ENCODE measurements at places on chromosomes 4 and X.

- H3K27ac ChIP-seq = peak overlapping the region; percentile 78
- peaks cover 69% of the 10 kb centered on the region for H3K36me3 ChIP-seq
- no peak overlapping the region for H3K4me3 ChIP-seq
- no peak for DNase-seq
- H3K4me1 ChIP-seq = peaks cover 32% of the 10 kb centered on the region
Measured at GRCh38 chrX:40068048-40068447, 29.7 kb downstream of the BCOR start.

DNA sequence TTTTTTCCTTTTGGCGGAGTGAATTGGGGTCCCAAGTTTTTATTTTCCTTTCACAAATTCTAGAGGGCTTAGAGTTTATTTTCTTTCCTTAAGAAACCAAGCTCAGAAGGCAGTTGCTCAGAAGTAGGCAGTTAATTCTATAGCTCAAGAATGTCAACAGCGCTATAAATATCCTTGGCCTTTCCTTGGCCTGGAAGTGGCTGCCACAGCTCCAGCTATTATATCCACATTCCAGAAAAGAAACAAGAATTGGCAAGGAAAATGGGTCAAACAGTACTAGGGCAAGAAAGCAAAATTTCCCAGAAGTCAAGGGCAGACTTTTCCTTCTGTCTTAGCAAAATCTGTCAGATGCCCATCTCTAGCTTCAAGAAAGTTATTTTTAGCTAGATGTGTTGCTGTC lies 31.0 kb downstream of the SLC10A6 start:
- no peaks in the 10 kb centered on the region for H3K27me3 ChIP-seq
- H3K36me3 ChIP-seq = peaks cover 10% of the 10 kb centered on the region
- no peak overlapping the region for H3K27ac ChIP-seq
- no peak overlapping the region for H3K4me3 ChIP-seq

DNA sequence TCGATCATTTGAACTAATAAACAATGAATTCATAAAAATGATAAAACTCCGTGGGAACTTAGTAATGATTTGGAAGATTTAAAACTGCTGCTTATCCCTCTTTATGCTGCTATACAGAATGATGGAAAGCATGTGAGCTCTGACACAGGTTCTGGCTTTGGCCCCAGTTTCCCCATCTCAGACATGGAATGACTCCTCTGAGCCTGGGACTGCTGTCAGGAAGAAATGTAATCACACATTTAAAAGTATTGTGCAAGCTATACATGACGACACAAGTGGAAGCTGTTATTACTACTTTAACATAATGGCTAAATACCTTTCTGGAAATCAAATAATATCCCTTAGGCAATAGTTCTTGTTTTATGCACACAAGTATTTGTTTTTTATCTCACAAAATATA lies 161.7 kb downstream of the DCHS2 start:
- peaks cover 13% of the 10 kb centered on the region for H3K27me3 ChIP-seq
- no peak overlapping the region for H3K4me3 ChIP-seq
- no peaks in the 10 kb centered on the region for H3K36me3 ChIP-seq
- H3K4me1 ChIP-seq = peaks cover 10% of the 10 kb centered on the region
- H3K27ac ChIP-seq = no peak overlapping the region
- DNase-seq = no peak

DNA sequence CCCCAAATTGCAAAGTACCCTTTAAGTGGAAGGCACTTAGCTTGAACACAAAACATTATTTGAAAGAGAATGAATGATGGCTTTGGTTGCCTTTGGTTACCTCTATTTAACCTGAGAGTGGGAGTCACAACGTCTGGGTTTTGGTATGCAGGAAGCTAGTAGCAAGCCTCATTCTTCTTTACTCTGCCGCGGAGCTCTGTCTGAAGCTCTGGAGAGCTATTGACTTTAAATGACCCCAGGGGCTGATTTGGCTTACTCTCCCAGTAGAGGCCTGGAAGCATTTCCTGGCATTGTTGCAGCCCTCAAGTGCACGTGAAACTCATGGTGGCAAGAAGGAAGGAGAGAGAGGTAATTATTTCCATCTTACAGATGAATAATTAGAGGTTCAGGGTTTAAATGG lies 81.8 kb upstream of the MAGEA4 start:
- no peak overlapping the region for H3K4me3 ChIP-seq
- H3K27ac ChIP-seq = no peak overlapping the region
- no peaks in the 10 kb centered on the region for H3K4me1 ChIP-seq

DNA sequence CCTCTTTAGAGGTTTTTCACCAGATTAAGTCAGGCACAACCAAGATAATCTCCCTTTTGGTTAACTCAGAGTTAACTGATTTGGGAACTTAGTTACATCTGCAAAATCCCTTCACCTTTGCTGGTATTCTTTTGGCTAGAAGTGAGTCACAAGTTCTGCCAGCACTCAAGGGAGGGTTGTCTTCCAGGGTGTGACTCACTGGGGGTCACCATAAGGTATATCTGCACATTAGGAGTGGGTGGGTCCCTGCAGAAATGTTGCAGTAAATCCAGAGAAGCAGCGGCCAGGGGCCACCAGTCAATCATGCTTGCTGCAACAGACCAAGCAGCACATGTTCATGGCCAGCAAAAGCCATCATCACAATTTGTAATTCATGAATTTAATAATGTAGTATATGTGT lies 59.8 kb upstream of the MAML3 start:
- H3K36me3 ChIP-seq = no peaks in the 10 kb centered on the region
- H3K4me3 ChIP-seq = no peak overlapping the region
- H3K4me1 ChIP-seq = no peaks in the 10 kb centered on the region
- H3K27ac ChIP-seq = no peak overlapping the region
- peaks cover under 1% of the 10 kb centered on the region for H3K27me3 ChIP-seq

- H3K27ac ChIP-seq = peak overlapping the region; percentile 90
- peaks cover 19% of the 10 kb centered on the region for H3K4me1 ChIP-seq
- peaks cover 46% of the 10 kb centered on the region for H3K36me3 ChIP-seq
- H3K27me3 ChIP-seq = no peaks in the 10 kb centered on the region
- no peak overlapping the region for H3K4me3 ChIP-seq
Measured at GRCh38 chrX:48530736-48531135, 8.8 kb upstream of the TBC1D25 start.

GRCh38 chr4:87849612-87850011 lies 16.8 kb downstream of the MEPE start:
- H3K36me3 ChIP-seq = no peaks in the 10 kb centered on the region
- peaks cover 8% of the 10 kb centered on the region for H3K4me1 ChIP-seq
- peak overlapping the region; percentile 1 for H3K27ac ChIP-seq
- peaks cover 38% of the 10 kb centered on the region for H3K27me3 ChIP-seq
- DNase-seq = no peak
- H3K4me3 ChIP-seq = no peak overlapping the region

- DNase-seq = no peak
- peaks cover 3% of the 10 kb centered on the region for H3K36me3 ChIP-seq
- no peak overlapping the region for H3K4me3 ChIP-seq
- peaks cover 12% of the 10 kb centered on the region for H3K27me3 ChIP-seq
- no peaks in the 10 kb centered on the region for H3K4me1 ChIP-seq
Measured at GRCh38 chrX:24260842-24261550, 52.9 kb downstream of the SUPT20HL2 start.

DNA sequence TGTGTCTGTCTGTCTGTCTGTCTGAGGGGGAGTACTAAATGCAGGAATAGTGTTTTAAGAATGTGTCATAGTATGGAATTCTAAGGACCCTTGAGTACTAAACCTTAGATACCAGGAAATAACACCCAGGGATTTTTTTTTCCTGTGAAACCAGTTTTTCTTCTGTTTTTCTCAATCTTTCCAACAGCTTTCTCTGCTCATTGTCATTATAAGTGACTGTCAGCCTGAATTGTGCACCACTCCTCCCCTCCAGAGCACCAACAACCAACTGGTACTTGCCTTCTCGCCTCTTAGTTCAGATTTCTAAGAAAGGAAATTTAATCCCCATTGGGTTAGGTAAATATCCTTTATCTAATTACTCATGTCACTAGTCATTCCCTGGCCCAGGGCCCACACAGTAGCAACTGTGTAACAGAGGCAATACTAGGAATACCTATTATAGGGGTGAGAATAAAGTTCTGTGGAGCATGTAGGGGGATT lies 320.6 kb downstream of the ADGRL3 start:
- no peak overlapping the region for H3K4me3 ChIP-seq
- no peaks in the 10 kb centered on the region for H3K4me1 ChIP-seq
- no peaks in the 10 kb centered on the region for H3K36me3 ChIP-seq
- no peak overlapping the region for H3K27ac ChIP-seq

DNA sequence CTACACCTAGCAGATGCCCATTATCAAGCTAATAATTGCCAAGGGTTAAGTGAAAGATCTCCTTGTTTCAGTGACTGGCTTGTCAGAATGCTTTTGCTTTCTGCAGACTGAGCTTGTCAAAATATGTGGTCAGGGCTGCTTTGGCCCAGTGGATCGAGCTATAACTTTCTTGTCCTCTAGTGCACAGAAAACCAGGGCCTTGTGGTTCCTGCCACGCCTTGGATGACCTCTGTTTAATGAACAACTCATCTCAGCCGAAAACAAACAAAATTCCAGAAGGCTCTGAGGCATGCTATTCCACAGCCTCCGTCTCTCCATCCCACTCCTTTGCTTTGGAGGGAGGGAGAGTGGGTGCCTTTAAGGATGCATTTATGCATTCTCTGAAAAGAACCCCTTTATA lies 11.3 kb downstream of the EVC start:
- no peak overlapping the region for H3K27ac ChIP-seq
- no peak overlapping the region for H3K4me3 ChIP-seq
- H3K4me1 ChIP-seq = no peaks in the 10 kb centered on the region
- peaks cover 23% of the 10 kb centered on the region for H3K27me3 ChIP-seq
- H3K36me3 ChIP-seq = no peaks in the 10 kb centered on the region

DNA sequence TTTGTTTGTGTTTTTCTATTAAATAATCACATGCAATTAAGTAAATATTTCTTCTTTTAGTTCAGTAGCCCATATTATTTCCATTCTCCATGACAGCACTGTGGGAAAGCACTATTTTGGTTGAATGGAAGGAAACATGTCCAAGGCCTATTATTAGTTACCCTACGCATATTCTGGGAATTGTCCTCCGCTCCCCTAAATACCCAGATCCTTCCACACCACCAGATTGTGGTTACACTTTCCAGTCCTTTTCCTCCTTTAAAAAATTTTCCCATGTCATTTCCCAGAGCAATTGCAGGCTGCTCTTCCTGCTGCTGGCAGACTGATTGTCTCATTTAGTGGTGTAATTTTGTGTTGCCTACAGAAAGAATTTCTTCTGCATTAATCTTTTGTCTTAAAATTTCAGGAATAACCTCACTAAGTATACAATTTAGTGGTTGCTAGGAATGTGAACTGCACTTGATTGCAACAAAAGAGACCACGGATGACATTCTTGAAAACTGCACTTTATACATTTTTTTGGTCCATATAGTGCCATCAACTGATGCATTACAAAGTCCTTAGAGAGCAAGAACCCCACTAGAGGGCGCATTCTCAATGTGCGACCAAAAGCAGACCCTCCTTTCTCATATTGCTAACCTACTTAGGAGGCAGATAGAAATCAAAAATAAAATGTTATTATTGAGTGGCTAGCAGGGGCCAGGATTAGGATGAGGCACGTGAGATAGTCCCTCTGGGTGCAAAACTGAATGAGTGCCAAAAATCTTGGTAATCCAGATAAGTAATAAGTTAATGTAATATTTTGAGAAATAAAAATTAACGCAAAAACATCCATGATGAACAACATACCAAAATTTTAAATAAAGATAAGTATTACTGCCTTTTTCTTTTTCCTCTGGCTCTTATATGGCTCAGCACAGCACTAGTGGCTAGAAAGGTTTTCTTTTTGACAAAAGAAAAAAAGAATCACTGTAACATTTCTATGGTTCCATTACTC lies 98.8 kb upstream of the IQCM start:
- H3K27me3 ChIP-seq = no peaks in the 10 kb centered on the region
- no peak overlapping the region for H3K4me3 ChIP-seq
- no peaks in the 10 kb centered on the region for H3K36me3 ChIP-seq
- H3K4me1 ChIP-seq = no peaks in the 10 kb centered on the region
- H3K27ac ChIP-seq = no peak overlapping the region

DNA sequence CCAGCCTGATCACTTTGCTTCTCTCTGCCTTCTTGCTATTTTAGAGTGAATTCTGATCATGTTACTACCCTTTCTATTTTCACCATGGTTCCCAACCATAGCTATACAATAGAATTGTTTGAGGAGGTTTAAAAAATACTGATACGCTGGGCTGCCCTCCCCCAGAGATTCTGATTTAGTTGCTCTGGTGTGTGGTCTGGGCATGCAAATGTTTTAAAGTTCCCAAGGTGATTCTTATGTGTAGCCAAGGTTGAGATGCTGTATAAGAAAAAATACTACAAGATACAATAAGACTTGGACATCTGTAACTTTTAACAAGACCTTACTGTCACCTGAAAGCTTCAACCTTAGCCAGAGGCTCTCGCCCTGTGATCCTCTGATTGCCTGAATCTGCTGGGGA lies 22.2 kb upstream of the INTS6L start:
- H3K4me3 ChIP-seq = no peak overlapping the region
- no peaks in the 10 kb centered on the region for H3K4me1 ChIP-seq
- no peak for DNase-seq
- H3K36me3 ChIP-seq = no peaks in the 10 kb centered on the region
- no peaks in the 10 kb centered on the region for H3K27me3 ChIP-seq

DNA sequence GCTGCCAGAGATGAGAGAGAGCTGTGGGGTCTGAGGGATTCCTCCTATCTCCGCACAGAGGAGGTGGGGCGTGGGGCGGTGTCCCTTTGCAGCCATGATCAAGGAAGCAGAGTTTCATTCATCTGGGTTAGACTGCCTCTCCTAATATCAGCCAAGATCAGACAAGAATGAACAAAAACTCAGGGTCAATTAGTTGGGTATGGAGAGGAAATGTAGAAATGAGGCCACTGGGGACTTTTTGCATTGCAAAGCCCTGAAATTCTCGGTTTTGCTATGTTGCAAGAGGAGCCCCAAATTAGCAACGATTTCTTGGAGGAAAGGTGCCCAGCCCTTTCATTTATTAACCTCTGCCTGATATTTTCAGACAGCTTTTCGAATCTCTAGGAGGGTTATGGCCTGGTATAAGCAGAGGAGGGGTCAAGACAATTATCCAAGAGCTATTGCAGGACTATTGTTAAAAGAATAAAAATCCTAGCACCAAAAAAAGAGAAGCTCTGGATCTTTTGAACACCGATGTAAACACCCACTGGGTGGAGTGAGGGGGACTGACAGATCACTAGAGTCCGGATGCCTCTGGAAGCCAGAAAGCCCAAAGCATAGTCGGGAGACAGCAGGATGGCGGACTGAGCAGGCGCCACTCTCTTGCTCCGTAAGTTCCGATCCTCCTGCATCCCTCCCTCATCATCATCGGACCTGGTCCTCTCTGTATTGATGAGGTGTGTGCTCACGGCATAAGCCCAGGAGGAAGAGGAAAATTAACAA lies 34.4 kb upstream of the ACSL1 start:
- no peak overlapping the region for H3K4me3 ChIP-seq
- H3K27me3 ChIP-seq = peaks cover 20% of the 10 kb centered on the region
- no peak overlapping the region for H3K27ac ChIP-seq
- no peaks in the 10 kb centered on the region for H3K4me1 ChIP-seq
- no peaks in the 10 kb centered on the region for H3K36me3 ChIP-seq

DNA sequence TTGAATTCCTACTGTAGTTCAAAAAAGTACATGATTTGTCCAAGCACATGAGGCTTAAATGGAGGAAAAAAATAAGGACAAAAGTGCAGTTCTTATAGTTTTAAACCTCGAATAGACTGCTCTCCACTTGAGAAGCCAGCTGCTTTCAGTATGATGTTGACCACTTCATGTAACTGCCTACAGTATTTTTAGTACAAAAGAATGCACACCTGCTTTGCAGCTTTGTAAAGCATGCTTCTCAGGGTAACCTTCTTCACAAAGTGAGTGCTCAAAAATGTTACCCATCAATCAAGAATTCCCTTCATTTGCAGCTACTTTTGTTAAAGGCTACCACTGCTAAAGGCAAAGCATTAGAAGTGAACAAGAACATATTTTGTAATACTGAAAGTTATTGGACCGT lies 83.4 kb upstream of the FAM47B start:
- no peaks in the 10 kb centered on the region for H3K36me3 ChIP-seq
- no peaks in the 10 kb centered on the region for H3K27me3 ChIP-seq
- no peak overlapping the region for H3K27ac ChIP-seq
- no peak overlapping the region for H3K4me3 ChIP-seq

- H3K4me3 ChIP-seq = no peak overlapping the region
- H3K36me3 ChIP-seq = peaks cover 44% of the 10 kb centered on the region
- H3K27me3 ChIP-seq = no peaks in the 10 kb centered on the region
Measured at GRCh38 chrX:23731951-23732350, 11.1 kb downstream of the ACOT9 start.
